ENCODE measurements at places on chromosomes 4 and X.

DNA sequence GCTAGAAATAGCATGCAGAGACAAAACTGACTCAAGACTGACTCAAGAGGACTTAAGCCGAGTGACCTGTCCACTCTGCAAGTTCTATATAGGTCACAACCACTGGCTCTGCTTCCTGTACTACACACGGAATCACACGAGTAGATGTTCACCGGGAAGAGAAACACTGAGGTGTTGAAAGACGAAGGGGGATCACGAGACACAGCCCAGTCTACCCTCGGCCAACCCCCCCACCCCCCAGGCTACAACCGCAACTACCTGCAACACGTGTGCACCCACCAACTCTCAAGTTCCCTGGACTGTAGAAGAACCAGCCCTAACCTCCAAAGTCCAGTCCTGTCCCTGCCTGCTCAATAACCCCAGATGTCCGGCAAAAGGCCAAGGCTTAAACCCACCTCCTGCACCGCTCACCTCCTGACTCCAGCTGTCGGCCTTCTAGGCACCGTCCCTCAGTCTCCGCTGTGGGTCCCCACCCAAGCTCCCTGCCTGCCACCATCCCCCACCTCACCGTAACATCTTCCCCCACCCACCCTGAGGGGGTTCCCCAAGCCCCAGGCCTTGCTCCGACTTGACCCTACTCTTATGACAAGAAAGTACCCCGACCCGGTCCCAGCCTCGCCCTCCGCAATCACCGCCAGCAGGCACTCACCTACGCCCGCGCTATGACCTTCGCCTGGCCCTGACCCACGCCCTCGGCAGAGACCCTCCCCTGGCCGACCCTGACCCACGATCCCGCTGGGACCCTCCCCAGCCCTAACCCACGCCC lies 739 bp downstream of the GAK start:
- no peak for DNase-seq

DNA sequence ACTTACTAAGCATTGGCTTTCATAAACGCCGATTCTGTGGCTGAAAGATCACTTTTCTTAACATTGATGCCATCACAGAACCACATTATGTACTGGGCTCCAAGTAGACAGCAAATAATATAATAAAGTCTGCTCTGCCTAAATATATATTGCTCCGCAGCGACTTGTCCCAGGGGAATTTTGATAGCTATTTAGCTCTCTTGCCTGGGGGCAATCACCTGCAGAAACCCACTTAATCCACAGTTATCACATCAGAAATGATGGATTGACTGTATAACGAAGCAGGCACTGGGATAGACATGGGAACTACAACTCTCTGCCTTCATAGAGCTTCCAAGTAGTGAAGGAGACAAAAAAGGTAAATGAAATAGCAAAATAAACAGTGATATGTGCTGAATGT lies 48.0 kb upstream of the MYOZ2 start:
- DNase-seq, result no peak

GRCh38 chr4:112979881-112980421 lies 69.5 kb upstream of the ANK2 start:
- DNase-seq, result no peak

- no peak for DNase-seq
Measured at GRCh38 chrX:115147220-115147619, 42.0 kb upstream of the RBMXL3 start.

DNA sequence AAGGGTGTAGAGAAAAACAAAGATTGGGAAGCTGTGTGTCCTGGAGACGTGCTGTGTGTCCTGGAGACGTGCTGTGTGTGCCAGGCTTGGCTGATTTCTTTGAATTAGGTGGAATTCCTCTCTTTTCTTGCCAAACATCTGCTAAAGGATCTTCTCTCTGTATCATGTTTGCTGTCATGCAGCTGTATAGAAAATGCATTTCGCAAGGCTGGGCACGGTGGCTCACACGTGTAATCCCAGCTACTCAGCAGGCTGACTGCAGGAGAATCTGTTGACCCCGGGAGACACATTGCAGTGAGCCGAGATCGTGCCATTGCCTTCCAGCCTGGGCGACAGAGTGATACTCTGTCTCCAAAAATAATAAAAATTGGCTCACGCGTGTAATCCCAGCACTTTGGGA lies 187.0 kb downstream of the CRLF2 start:
- no peak for DNase-seq

DNA sequence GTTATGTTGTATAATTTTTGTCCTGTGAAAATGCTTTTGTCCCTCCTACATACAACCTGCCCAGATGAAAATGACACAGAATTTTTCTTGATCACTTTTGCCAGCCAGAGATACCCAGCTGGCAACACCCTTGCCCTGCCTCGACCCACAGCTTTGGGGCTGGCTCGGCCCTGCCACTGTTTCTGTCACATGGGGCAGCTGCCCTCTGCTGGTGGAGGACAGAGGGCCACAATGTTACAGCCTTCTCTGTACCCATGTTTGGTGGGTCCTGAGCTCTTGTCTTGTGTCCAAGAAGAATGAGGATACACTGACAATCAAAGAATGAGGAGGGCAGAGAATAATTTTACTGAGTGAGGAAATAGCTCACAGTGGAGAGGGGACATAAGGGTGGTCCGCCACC lies 31.1 kb downstream of the BMP15 start:
- DNase-seq, result peak; percentile 4

GRCh38 chr4:38889143-38889542 lies 21.5 kb downstream of the FAM114A1 start:
- peak; percentile 79 for DNase-seq

- DNase-seq, result no peak
Measured at GRCh38 chr4:174696657-174697056, 132.4 kb downstream of the GLRA3 start.
